ENCODE measurements at places on chromosomes 1 and 21.

DNA sequence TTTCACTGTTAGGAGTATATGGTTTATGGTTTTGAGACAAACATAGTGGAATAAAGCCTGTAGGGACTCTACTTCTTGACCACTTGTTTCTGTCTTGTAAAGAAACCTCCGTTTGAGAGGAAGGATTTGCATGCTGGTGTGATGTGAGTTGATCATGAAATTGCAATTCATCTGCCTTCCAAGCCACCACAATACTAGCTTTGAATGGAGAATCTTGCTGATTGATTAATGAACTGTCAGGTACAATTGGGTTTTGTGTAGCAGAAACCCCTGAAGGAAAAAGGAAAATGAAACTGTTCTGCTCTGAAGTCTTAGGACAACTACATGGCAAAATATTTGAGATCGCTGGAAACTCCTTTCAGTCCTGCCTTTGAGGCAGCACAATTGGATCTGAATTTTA, 90.7 kb downstream of the VPS13D start:
- no peak for DNase-seq

- DNase-seq: peak; percentile 85
Measured at GRCh38 chr1:21553116-21553926, 44.1 kb downstream of the ALPL start.

DNA sequence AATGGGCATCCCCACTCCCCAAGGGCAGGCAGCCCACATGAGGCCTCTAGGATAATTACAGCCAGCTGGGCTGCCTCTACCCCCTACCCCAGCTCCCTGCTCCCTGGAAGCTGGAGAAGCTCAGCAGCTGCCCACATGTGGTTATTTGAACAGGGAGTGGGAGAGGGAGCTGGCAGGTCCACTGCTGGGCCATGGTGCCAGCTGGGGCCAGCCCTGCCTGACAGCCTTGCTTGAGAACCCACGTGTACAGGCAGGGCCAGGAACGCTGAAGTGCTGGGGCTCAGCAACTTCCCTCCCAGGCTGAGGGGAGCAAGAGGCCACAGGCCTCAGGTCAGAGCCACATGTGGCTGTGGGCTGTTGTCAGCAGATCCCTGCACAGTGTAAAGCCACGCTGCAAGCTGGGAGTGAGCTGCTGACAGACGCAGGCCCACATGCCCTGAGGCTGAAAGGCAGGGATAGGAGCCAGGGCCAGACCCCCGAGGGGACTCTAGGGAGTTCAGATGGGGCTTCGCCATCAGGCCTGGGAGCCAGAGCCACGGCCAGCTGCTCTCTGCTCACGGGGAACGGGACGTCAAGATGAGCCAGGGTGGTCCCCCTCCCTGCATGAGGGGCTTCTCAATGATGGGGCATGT, 129.0 kb downstream of the SYF2 start:
- no peak for DNase-seq

GRCh38 chr1:42686418-42686817, 4.2 kb downstream of the YBX1 start:
- no peak for DNase-seq

- no peak for DNase-seq
Measured at GRCh38 chr1:100313382-100313781, 38.9 kb upstream of the CDC14A start.

- no peak for DNase-seq
Measured at GRCh38 chr1:156157506-156157905, 4.1 kb downstream of the SEMA4A start.

- peak; percentile 44 for DNase-seq
Measured at GRCh38 chr1:2534687-2535441, 4.8 kb upstream of the HES5 start.

DNA sequence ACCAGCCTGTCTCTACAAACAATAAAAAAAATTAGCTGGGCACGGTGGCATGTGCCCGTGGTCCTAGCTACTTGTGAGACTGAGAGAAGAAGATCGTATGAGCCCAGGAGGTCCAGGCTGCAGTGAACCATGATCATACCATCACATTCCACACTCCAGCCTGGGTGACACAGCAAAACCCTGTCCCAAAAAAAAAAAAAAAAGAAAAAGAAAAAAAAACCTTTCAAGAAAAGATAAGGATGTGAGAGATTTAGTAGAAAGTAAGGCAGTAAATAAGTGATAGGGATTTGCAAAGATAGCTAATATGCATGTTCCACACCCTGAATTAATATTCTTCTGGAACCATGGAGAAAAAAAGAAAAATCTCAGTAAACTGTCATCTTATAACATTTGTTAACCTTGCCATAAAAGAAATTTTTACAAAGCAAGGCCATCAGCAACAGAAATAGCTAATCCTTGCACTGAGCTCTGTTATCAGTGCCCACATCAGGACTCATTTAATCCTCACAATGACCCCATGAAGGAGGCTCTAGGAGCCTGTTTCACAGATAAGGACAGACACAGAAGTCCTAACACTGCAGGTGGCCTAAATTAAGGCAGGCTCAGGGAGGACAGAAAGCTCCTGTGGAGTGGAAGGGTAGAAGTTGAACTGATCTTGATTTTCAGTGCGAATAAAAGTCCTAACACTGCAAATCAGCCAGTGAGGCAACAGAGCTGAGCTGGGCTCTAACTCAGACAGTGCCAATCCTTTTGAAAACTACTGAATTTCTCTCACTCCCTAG, 7.6 kb downstream of the GNB1 start:
- DNase-seq: peak; percentile 38

DNA sequence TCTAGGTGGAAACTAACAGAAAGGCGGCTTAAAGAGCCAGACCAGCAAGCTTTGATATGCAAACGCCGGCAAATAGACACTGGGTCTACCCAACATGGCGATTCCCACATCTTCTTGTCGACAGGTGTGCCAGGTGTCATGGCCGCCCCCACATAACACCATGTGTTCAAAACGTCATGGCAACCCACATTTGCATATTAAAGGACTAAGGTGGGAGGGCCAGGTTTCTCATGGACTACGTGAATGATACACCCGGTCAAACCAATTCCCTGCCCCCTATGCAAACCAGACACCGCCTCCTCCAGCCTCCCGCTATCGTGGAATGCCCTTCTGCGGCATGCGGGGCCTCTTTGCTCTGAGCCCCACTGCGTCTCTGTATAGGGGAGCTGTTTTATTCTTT, 41.3 kb downstream of the ICOSLG start:
- DNase-seq: no peak

DNA sequence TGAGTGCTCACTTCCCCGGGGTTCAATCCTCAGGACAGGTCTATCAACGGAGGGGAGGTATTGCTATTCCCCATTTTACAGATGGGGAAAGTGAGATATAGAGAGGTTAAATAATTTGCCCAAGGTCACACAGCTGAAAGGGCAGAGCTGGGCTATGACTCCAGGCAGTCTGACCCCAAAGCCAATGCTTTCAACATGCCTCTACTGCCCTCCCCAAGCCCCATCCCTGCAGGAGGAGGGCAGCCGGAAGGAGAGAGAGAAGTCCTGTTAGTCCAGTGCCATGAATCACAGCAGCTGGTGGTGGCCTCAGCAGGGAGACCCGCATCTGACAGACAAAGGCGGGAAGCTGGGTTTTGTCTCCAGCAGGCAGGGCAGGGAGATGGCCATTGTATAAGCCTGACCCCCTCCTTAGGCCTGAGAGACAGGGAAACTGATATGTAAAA, 20.0 kb upstream of the CLIC4 start:
- peak; percentile 52 for DNase-seq

GRCh38 chr1:199877526-199878384, 149.8 kb upstream of the NR5A2 start:
- DNase-seq: no peak

- DNase-seq: no peak
Measured at GRCh38 chr1:51957618-51958017, 32.9 kb downstream of the RAB3B start.

- DNase-seq: peak; percentile 89
Measured at GRCh38 chr1:22024485-22025367, 23.3 kb downstream of the CELA3A start.

DNA sequence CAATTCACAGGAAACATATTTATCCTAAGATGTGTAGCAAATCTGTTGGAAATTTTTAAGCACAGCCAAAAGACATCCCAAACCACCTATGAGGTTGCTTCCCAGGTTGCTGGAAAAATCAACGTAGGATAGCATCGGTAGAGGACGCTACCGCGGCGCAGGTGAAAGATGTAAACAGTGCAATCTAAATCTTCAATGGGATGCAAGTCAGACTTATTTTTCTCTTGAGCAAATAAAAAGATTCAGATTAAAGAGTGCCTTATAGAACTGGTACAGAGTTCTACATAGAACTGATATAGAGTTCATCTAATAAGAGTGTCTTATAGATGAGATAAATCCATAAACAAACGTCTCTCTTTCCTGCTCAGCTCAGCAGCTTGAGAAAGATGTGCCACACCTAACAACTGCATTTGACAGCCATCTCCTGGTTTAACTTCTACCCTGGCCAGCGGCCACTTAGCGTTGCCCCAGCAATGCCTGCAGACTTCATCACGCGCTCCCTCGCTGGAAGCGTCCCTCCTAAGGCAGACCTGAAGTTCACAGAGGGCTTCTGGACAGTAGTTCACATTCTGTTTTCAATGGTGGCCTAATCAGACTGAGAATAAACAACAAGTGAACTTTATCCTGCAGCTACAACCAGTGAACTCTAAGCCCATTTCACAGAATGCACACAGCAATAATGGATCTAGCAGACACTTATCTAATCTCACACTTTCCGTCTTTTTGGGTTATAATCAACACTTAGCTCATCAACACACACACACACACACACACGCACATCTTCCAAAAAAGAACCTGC, 164.5 kb downstream of the TOMM20 start:
- no peak for DNase-seq

- no peak for DNase-seq
Measured at GRCh38 chr1:183550915-183551314, 39.3 kb downstream of the NCF2 start.

DNA sequence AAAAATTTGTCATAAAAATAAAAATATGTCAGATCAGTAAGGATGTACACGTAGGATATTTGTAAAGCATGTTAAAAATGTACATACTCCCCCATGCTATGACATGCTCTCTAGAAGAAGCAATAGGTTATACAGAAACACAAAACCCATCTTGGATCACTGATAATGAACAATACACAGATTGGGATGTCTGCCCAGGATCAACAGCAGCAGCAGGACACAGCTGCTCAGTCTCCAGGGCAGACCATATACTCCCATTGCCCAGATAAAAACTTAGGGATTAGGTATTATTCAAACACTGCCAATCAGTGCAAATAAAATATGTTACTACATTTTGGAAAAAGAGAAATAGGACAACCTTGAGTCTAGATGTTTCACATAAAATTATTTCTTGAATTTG, 39.0 kb downstream of the DAB1 start:
- DNase-seq: no peak

- no peak for DNase-seq
Measured at GRCh38 chr1:27648602-27649305, 13.8 kb upstream of the FGR start.

DNA sequence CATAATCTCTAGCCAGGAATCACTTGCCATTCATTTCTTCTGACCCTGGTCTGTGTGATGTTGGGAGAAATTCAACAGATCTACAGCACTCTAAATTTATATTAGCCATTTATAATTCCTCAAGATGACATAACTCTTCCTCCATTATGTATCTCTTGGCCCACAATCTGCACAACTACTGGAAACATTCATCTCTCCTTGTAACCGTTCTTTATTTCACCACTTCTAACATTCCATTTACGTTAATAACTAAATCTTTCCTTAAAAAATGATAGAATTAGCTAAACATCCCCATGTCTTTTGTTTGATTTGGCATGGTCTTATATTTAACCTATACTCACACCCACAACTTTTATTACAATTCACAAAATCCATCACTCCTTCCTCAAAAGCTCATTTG, 166.0 kb downstream of the COL11A1 start:
- DNase-seq: no peak

DNA sequence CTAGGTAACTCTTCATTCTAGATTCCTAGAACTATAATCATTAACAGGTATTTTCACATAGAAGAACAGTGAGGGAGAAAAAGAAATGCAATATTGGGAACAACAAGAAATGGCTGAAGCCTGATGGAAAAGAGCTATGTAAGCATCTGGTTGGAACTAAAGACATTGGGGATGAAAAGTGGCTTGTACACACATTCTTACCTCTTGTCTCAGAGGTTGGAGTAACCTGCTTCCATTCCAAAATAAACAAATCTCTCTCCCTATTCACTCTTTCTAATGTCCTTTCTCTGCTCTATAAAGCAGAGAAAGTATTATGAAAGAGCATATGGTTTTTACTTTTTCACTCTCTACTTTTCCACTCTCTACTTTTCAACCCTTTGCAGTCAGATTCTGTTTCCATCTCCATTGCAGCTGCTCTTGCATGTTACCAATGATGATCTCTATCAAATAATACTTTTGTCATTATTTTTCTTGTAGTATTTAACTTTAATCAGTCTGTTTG, 37.5 kb downstream of the CMPK1 start:
- DNase-seq: no peak

DNA sequence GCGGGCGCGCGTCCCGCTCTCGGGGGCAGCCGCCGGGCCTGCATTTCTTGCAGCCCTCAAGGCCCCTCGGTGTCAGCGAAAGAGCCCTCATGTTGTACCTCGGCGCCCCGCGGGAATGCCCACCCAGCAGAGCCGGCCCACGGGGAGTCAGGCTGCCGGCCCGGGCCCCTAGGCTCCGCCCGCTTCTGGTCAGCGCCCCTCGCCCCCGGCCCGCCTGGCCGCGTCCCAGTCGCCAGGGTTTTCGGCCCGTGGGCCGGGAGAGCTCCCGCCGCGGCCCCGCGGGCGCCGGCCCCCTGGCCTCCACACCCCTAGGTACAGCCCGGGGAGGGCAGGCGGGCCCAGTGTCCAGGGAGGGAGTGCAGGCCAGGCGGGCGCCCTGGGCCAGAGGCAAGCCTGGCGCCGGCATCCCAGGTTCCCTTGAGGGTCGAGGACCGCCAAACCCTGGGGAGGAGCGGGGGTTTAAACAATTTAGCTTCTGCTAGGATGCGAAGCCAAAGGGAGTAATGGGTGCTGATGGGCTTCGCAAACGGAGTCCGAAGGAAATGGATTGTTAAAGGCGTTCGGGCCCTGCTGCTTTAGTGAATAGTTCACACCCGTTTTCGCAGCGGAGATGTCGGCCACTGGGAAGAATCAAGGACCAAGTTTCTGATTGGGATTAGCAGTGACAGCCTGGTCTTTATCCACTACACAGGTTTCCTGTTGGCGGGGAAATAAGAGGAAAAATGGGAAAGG, 486 bp upstream of the KCNA3 start:
- DNase-seq: no peak

GRCh38 chr1:207925210-207925609, 14.3 kb upstream of the CD34 start:
- DNase-seq: peak; percentile 50

DNA sequence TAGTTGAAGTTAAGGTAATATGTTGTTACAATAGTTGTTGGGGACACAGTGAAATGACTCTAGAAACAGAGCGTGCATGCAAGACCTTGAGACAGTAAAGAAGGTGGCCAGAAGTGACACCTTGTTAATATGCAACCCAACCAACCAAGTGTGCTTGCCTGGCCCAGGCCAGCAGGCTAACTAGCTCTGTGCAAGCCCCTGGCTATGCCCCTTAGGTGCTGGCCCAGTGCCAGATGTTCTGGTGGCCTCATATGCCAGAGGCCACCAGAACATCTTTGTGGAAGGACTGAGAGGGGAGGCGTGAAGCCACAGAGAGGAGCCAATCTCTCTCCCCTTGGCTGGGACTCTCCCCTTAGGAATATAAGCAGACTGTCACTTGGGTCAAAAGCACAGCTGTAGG, 111.2 kb upstream of the JUN start:
- DNase-seq: no peak

GRCh38 chr1:247456914-247457639, 827 bp downstream of the OR2B11 start:
- no peak for DNase-seq

GRCh38 chr1:55716151-55716550, 501.0 kb upstream of the USP24 start:
- peak; percentile 37 for DNase-seq

Measured in fibroblast of skin of scalp (primary cell).